Thoracic aorta (tissue), 2 donors: ENCODE measurements at places on chromosomes 12 and 14.

- no peaks in the 10 kb centered on the region for H3K36me3 ChIP-seq
- no peaks in the 10 kb centered on the region for H3K4me1 ChIP-seq
- no peak overlapping the region for H3K4me3 ChIP-seq
- no peak overlapping the region for H3K27ac ChIP-seq
- no peak for DNase-seq
Measured at GRCh38 chr12:23473071-23473470, 476.4 kb downstream of the SOX5 start.

DNA sequence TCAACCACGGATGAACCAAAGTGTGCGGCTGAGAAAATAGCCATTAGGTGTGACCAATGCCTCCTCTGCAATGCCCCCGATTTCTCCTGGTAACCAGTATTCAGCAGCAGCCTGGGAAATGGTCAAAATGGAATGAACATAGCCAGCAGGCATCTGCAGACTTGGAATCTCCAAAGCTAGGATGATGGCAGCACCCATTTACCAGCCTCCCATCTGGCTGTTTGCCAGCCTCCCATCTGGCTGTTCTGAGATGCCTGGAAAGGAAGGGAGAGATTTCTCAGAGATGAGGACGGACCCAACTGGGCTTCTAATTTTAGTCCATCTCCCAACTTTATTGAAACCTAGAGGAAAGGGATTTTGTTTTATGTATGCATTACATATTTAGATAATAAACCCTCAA lies 16.2 kb downstream of the CLMN start:
- H3K4me3 ChIP-seq, result no peak overlapping the region
- no peaks in the 10 kb centered on the region for H3K4me1 ChIP-seq
- H3K27ac ChIP-seq, result no peak overlapping the region
- H3K27me3 ChIP-seq, result no peaks in the 10 kb centered on the region
- no peaks in the 10 kb centered on the region for H3K36me3 ChIP-seq

DNA sequence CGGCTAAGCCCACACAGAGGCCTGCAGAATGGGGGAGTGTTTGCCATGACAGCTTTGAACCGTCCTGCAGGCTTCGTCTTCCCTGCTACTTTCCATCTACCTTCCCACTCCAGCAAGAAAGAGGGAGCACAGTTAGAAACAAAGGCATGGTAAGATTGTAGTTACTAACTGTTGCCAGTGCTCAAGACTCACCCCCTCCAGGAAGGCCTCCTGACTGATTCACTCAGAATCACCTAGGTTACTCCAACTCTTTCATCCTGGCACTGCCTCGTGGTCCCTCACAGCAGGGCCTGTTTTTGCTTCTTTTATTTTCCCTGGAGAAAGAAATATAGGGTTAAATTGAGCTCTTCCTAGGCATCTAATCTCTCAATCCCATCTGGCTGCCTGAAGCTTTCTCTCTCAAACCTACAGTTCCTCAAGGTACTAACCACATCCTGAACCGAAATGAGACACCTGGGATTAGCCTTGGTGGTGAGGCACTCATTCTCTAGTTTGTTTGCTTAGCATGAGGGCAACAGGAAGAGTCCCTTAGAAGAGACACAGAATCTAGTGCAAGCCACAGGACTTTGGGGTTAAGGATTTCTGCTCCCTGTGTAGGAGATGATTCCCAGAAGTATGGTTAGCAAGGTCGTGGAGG lies 7.8 kb downstream of the GALNT6 start:
- no peaks in the 10 kb centered on the region for H3K4me1 ChIP-seq
- H3K27me3 ChIP-seq, result no peaks in the 10 kb centered on the region
- no peak overlapping the region for H3K27ac ChIP-seq
- no peak overlapping the region for H3K4me3 ChIP-seq
- H3K36me3 ChIP-seq, result no peaks in the 10 kb centered on the region
- DNase-seq, result no peak

GRCh38 chr14:71231521-71232393 lies 324.5 kb downstream of the PCNX1 start:
- H3K36me3 ChIP-seq, result no peaks in the 10 kb centered on the region
- H3K27me3 ChIP-seq, result no peaks in the 10 kb centered on the region
- H3K4me3 ChIP-seq, result no peak overlapping the region
- H3K4me1 ChIP-seq, result no peaks in the 10 kb centered on the region
- no peak overlapping the region for H3K27ac ChIP-seq

GRCh38 chr12:106918746-106919145 lies 37.0 kb upstream of the TMEM263 start:
- no peaks in the 10 kb centered on the region for H3K4me1 ChIP-seq
- H3K27me3 ChIP-seq, result no peaks in the 10 kb centered on the region
- no peak overlapping the region for H3K4me3 ChIP-seq
- H3K27ac ChIP-seq, result no peak overlapping the region
- no peaks in the 10 kb centered on the region for H3K36me3 ChIP-seq
- DNase-seq, result no peak

DNA sequence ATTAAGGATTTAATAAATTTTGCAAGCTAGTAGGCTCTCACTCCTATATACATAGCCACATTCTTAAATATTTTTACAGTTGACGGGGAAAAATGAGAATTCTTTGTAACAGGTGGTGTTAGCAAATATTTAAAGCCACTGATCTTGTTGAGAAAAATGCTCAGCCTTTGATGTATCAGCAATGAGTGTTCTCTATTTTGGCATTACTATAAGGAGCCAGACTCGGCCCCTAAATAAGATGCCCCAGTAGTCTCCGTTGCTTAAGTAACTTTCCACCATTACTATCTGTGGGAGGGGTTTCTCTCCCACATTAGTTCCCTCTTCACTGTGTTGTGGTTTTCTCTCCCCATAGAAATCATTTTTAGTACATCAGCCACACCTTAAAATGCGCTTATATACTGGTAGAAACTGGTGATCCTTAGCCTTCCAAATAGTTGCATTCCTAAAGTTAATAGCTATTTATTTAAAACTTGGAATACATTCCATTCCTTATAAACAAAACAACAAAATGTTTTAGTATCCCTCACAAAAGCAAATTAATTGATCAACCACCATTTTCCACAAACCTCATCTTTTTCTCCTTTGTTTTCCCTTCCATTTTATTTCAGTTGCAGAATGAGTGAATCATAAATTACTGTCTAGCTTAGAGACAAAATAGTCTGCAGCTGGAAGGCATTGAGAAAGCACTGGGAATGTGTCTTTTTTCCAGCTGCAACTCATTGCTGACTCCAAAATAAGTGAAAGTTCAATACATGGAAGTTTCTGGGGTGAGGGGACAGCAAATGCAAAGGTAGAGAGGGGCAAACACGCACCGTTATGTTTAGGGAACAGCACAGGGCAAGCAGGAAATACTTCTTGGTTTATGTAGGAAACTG lies 84.7 kb upstream of the FERMT2 start:
- H3K27me3 ChIP-seq, result no peaks in the 10 kb centered on the region
- H3K36me3 ChIP-seq, result no peaks in the 10 kb centered on the region
- no peak overlapping the region for H3K27ac ChIP-seq
- no peak overlapping the region for H3K4me3 ChIP-seq
- H3K4me1 ChIP-seq, result peaks cover 20% of the 10 kb centered on the region

DNA sequence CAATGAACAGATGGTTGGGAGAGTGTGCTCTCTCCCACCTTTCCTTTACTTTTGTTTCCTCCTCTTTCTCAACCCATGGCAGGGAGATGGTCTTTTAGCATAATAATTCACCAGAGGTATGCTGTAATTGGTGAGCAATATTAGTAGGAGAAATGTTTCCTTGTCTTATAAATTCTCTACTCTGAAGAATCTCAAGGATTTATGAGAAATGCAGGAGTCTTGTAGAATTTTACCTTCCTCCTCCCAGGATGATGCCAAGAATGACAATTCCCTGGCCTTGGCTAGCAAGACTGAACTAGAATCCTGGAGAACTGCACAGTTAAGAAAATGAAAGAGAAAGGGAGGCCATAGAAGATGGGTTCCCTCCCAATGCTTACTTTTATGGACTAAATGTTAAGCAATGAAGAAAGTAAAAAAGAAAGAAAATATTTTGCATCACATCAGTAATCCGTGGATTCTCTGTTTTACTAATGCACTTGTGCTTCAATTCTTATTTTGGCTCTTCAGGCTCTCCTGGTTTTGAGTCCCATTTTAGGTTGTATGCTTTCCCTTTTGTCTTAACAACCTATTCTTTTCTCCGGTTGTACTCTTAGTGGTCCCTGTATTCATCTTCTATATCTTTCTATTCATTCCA lies 192.9 kb upstream of the GARIN6 start:
- H3K27me3 ChIP-seq, result no peaks in the 10 kb centered on the region
- peaks cover 45% of the 10 kb centered on the region for H3K4me1 ChIP-seq
- H3K27ac ChIP-seq, result peak overlapping the region; percentile 75
- no peak overlapping the region for H3K4me3 ChIP-seq
- DNase-seq, result no peak
- no peaks in the 10 kb centered on the region for H3K36me3 ChIP-seq

DNA sequence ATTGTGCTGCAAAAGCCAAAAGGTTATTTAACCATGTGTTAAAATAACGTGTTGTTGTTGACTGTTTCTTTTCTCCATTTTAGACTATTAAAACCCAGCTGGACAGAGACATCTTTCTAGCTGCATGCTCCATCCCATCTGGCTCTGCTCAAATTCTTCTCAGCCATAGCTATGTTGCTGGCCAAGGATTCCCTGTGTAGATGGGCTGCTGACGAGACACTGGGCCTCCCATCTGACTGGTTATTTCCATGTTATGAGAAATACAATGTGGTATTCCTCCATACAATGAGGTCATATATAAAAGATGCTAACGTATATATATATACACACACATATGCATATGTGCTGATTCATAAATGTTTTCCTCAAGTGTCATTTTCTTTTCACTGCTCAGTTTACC lies 30.1 kb downstream of the MED13L start:
- DNase-seq, result no peak
- no peaks in the 10 kb centered on the region for H3K36me3 ChIP-seq
- H3K4me1 ChIP-seq, result peaks cover 60% of the 10 kb centered on the region
- H3K4me3 ChIP-seq, result no peak overlapping the region
- no peaks in the 10 kb centered on the region for H3K27me3 ChIP-seq

GRCh38 chr12:11812586-11813437 lies 163.3 kb downstream of the ETV6 start:
- H3K27ac ChIP-seq, result peak overlapping the region; percentile 69
- no peaks in the 10 kb centered on the region for H3K36me3 ChIP-seq
- no peak for DNase-seq

DNA sequence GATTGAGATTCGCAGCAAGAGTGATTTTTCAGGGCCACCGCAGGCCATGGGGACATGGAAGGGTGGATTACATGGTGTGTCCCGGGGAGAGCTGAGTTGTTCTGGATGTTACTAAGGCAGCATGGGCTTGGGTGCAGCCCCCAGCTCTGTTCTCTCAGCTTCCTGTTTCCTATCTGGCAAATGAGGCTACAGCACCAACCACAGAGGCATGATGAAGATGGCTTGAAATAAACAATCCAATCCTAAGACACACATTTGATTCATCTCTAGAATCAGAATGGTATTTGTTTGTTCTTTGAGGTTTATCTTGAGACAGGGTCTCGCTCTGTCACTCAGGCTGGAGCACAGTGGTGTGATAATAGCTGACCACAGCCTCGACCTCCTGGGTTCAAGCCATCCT lies 21.6 kb downstream of the GLTP start:
- no peaks in the 10 kb centered on the region for H3K27me3 ChIP-seq
- H3K4me3 ChIP-seq, result no peak overlapping the region
- DNase-seq, result no peak
- H3K27ac ChIP-seq, result no peak overlapping the region

DNA sequence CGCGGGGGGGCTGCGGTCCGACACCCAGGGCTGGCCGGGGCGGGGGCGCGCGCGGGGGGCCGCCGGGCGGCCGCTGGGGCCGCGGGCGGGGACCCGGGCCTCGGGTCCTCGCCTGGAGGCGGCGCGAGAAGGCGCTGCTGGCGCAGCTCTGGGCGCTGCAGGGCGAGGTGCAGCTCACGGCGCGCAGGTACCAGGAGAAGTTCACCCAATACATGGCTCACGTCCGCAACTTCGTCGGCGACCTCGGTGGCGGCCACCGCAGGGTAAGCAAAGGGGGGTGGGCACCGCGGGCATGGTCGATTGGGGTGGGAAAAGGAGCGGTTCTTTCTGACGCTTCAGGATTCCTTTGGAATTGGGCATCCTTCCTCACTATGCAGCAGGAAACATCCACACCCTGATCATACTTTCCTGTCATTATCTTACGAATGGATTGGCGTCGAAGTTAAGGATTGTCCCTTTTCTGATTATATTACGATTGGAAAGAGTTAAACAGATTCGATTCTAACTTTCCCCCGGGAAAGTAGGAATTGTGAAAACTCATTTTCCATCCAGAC lies 798 bp downstream of the PDZRN4 start:
- H3K4me1 ChIP-seq, result peaks cover 2% of the 10 kb centered on the region
- peak overlapping the region; percentile 91 for H3K27ac ChIP-seq
- H3K27me3 ChIP-seq, result no peaks in the 10 kb centered on the region

DNA sequence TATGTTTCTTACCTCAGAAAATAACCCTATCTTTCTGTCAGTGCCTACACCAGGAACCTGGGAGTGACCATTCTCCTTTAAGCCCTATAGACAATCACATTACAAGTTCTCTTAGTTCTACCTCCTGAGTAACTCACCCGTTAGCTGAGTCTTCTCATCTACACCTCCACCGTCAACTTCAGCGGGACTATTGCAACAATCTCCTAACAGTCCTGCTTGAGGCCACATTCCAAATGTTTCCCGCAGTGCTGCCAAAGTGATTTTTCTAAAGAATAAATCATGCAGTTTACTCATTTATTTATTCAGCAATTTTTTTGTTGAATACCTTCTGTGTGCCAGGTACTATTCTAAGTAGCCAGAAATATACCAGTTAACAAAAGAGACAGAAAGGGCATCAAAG lies 285.0 kb upstream of the GRIP1 start:
- H3K36me3 ChIP-seq, result no peaks in the 10 kb centered on the region
- no peak overlapping the region for H3K27ac ChIP-seq
- H3K4me1 ChIP-seq, result no peaks in the 10 kb centered on the region
- no peaks in the 10 kb centered on the region for H3K27me3 ChIP-seq
- DNase-seq, result no peak

- H3K27ac ChIP-seq, result no peak overlapping the region
- peak overlapping the region; percentile 78 for H3K4me3 ChIP-seq
- H3K4me1 ChIP-seq, result peaks cover 27% of the 10 kb centered on the region
- peaks cover 7% of the 10 kb centered on the region for H3K27me3 ChIP-seq
- no peak for DNase-seq
Measured at GRCh38 chr14:25050269-25051150, 563 bp upstream of the STXBP6 start.

DNA sequence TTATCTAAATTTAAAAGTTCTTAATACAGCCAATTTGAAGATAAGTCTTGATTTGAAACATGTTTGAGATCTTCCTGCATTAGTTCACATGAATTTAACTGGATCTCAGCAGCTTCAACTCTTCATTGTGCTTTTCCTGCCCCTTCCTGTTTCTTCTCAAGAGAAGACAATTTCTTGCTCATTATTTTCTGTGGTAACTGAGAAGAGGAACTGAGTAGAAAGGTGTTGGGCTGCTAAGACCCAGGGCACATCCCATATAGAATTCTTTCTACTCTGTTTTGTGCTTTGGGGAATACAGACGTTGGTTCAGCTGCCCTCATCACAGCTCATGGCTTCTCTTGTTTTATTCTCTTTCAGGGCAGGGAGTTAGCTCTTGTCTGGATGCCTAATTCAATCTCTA lies 110.2 kb downstream of the SNAPC1 start:
- no peaks in the 10 kb centered on the region for H3K36me3 ChIP-seq
- no peaks in the 10 kb centered on the region for H3K4me1 ChIP-seq
- H3K4me3 ChIP-seq, result no peak overlapping the region
- no peak overlapping the region for H3K27ac ChIP-seq
- DNase-seq, result no peak
